ENCODE measurements at places on chromosomes 5 and 9.

DNA sequence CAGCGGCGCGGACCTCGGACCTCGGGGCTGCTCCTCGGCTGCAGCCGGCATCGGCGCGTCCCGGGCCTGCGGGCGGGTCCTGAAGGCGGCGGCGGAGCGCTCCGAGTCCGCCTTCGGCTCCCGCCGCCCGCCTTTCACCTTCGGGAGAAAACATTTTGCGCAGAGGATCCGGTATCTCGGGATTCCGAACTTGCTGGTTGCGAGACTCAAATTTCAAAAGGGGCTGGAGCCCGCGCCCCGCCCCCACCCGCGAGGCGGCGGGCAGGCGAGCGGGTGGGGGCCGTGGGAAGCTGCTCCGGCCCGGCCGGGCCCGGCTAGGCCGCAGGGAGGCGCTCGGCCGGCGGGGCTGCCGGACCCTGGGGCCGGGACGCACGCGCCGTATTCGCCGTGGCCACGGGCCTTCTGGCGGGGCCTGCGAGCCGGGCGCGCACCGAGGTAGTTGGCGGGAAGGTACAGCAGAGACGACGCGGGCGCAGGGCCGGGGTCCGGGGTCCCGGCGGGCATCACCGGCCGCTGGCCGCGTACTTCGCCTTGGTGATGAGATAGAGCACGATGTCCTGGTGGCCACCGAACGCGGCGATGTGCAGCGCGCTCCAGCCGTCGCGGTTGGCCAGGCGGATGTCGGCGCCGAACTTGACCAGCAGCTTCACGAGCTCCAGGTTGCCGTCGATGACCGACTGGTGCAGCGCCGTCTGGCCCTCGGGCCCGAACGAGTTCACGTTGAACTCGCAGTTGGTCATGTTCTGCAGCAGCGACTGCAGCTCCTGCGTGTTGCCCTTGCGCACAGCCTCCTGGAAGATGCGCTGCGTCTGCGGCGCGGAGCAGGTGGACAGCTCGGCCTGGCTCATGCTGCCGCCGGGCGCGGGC, 757 bp downstream of the NRARP start:
- no peak for DNase-seq

- DNase-seq: no peak
These were observed 35.0 kb upstream of the LIFR start for GRCh38 chr5:38591523-38591849.

- no peak for DNase-seq
These were observed 248.7 kb downstream of the LURAP1L start for GRCh38 chr9:13023498-13023897.

DNA sequence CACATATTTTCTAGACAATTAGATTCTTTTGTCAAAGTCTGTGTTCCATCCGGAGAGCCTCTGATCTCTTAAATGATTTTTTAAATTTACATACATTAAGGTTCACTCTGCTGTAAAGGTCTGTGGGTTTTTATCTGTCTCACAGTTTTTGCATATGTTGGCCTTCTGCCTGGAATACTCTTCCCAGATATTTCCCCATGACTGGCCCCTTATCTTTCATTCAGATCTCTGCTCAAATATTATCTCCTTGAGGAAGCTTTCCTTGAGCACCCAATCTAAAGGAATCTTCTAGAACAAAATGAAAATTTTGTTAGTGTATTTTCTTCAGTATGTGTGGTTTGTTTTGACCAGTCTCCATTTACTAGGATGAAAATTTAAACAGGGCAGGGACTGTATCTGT, 26.3 kb downstream of the FAF2 start:
- DNase-seq: no peak

DNA sequence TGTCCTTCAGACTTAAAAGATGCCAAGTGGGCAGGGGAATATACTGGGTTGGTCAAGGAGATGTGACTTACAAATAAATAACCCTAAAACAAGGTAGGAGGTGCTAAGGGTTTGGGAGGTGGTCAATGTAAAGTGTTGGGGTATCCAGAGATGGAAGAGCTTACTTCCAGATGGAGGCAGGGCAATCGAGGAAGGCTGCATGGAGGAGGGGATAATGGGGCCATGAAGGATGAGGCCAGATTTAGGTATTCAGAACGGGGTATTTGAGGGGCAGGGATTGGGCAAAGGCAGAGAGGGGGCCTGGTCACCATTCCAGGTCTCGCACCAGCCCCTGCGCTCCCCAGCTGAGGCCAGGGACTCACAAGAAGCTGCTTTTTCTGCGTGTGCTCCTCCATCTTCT, 57.9 kb upstream of the FBXW11 start:
- DNase-seq: no peak

DNA sequence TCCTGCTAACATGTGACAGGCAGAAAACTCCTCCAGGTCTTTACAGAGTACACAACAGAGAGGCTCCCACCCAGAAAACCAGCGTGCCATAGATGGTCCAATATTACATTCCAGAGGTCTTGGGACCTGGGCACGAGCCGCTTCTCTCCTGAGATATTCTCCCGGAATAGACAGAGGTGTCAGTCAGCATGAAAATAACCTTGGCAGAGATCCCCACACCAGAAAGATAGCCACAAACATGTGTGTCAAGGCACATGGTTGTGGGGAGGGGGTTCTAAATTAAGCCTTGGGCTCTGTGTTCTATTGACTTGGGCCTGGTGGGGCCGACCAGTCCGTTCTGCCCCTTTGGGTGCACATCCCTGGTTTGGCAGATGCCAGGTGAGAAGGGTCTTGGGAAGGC, 78.4 kb downstream of the BOD1 start:
- DNase-seq: no peak

GRCh38 chr5:35436400-35437057, 181.1 kb upstream of the SPEF2 start:
- no peak for DNase-seq

DNA sequence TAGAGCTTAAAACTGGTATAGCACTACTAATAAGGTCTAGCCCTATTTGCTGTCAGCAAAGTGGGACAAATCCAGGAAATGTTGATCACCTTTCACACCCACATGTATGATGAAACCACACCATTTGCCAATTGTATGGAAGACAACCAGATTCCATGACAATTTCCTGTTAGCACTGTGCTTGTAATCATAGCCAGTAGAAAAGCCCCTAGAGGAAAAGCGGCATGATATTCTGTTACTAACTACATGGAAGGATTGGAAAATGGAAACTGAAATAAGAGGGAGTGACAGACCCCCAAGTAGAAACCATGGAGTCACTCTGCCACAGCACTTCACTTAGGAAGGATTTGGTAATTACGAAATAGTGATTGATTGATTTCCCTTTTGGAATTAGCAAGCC, 923 bp downstream of the SPATA6L start:
- DNase-seq: no peak

DNA sequence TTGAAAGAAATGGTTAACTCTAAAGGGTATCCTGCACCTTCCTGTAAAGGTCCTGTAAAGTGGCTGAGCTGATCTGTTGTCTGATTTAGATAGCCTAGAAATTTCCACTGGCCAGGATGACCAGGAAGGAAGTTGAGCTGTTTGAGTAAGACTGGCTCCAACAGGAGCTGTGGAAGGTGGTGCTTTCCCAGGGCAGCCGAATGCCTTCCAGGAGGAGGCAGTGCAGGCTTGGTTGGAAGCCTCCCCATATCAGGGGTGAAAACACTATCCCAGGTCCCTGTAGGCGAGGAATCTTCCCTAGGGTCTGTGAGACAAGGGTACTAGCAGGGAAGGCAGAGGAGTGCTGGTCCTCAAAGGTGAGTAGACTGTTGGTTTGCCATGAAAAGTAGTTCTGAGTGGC, 98.4 kb downstream of the LIX1 start:
- no peak for DNase-seq

DNA sequence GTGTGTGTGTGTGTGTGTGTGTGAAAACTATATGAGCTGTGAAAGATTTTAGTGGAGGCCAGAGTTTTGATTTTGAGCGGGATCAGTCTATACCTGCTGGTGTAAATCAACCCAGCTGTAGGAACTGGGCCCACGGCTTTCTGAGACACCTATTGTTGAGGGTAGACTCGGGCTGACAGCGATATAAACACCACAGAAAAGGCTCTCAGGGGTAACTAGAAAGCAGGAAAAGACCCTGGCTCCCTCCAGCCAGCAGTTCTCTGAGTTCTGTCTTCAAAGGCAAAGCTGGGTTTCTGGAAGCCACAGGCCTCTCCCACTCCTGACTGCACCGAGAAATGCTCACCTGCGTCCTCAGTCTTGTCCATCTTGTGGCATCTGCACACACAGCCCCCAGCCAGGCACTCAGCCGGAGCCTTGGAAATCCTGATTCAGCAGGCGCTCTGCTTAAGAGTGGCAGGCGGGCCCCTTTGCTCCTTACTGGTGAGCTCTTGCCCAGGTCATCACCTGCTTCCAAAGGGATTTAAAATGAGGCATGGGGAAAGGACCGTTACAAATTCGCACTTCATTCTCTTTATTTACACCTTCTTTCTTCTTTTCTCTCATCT, 223.3 kb downstream of the NDUFS4 start:
- DNase-seq: no peak

- no peak for DNase-seq
These were observed 5.9 kb downstream of the ABCA2 start for GRCh38 chr9:137021979-137022661.

DNA sequence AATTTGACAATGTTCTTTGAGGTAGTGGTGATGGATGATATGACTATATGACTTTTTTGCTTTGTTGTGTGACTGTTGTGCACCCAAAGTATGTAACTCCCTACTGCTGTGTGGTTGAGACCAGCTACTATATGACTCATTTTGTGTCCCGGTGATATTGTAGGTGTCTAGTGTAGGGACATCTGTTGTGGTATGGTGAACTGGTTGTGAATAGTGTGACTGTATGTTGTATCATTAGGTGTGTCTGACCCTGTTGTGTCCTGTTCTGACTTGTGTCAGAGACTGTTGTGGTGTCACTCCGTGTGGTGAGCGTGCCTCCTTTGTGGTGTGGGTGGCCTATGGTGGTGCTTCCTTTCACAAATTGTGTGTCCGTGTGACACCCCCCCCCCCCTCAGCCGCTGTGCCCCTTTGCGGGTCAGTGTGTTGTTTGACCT, 11.2 kb upstream of the CXXC5 start:
- DNase-seq: no peak

- no peak for DNase-seq
These were observed at the start of gene VLDLR for GRCh38 chr9:2621722-2622460. VLDLR (plus strand) TSS chr9:2621787; CDS start chr9:2622190, 403 bp downstream.

GRCh38 chr5:53873235-53873634, 312.8 kb downstream of the NDUFS4 start:
- no peak for DNase-seq

DNA sequence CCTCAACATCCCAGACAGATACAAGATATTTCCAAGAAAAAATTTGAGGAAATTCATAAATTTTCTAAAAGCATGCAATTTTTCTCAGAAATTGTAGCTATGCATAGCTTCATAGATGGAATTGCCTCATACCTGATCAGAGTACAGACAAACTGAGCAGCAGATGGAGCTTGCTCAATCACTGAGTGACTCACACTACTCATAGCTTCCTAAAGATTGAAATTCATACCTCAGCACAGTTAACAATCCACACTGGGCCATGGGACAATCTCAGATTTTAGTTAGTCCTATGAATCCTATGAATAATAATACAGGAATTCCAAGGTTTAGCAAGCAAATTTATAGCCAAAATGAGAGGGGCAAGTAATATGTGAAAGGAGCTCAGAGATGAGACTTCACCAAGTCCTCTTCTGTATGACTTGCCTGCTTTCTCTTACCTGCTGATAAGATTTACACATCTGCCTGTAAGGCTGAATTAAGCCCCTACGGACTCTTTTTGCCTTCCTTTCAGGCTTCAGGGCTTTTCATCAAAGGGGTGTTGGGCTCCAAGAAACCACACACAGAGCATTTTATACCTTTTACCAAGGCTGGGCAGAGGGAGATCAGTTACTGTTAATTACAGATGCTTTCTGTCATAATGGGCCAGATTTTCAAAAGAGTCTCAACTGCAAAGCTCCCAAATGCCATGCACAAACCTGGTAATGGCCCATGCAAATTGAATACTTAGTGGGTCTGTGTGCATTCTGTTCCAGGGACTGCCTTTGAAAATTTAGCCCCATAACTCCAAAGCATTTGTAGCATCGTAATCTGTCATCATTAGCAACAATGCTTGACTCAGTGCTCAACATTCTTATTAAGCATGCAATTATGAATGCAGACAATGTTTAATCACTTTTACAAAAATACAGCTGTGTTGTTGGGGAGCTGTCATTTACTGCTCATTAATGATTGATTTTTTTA, 439.3 kb downstream of the DTWD2 start:
- no peak for DNase-seq

DNA sequence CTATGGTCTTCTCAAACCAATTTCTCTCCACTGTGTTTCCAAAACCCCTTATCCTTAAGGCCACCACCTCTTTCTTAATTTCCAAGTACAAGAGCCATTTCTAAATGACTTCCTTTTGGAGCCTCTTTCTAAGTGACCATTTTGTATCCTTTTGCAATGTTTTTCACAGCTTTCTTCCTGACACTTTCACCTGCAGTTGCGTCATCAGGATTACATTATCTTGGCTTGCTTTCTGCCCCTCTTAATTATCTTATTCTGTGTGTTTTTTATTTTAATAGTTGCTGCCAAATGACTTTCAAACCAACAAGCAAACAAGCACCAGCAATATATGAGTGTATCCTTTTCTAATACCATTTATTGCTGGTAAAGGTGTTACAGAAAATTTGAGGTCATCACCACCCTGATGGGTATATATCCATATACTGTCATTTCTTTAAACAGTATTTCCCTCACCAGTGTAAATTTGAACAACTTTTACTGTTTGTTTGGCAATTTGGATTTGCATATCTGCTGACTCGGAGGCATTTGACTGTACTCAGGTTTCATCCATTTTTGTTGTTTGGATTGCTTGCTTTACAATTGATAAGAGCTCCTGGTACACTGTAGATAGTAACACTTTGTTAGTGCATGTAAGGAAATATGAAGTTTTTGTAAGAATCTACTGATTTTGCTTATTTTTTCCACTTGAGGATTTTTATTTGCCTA, 5.4 kb upstream of the ANXA1 start:
- DNase-seq: no peak

DNA sequence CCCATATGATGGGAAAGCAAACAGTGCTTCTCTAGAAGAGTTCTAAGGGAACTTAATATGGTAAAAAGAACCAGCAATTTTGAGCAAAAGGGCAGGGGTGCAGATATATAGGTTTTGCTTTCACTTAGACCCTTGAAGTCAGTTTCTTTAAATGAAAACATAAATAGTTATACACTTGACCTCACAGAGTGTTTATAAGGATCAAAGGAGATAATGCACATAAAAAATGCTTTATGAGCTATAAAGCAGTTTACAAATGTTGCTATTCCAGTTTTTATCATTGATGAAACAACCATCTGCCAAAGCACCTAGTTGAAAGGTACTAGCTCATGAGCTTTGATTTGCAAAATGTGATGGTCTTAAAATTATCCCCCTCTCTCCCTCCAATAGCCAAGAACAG, 45.7 kb downstream of the ITGA2 start:
- no peak for DNase-seq

GRCh38 chr9:18253950-18254349, 220.0 kb upstream of the ADAMTSL1 start:
- DNase-seq: no peak

- no peak for DNase-seq
These were observed 4.9 kb upstream of the NXNL2 start for GRCh38 chr9:88530051-88530450.
